ENCODE measurements at places on chromosomes 5 and 9.

- DNase-seq, result no peak
These were observed 91.9 kb upstream of the ITGA2 start for GRCh38 chr5:52897238-52897614.

DNA sequence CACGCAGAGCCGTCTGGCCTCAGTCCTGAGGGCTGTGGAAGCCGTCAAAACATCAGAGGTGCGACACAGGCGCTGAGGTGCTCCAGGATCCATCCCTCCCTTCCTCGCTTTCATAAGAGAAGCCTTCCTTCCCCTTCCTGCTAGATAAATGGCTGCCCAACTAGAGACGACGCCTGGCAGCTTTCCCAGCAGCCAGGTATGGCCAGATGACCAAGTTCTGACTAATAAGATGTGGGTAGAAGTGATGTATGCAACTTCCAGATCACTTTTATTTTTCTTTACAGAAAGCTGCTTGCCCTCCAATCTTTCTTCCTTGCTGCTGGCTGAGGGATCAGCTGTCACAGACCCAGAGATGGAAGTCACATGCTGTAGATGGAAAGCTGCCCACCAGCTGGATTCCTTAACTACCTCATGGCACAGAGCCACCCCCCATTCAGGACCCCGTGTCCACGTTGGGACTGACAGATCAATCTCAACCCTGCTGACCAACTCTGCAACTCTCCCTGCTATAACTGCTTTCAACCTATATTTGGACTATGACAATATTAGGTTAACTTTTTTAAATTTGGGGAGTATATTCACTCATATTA lies 8.8 kb downstream of the MAPK9 start:
- no peak for DNase-seq

GRCh38 chr5:109753279-109753678 lies 63.6 kb downstream of the MAN2A1 start:
- DNase-seq, result no peak

DNA sequence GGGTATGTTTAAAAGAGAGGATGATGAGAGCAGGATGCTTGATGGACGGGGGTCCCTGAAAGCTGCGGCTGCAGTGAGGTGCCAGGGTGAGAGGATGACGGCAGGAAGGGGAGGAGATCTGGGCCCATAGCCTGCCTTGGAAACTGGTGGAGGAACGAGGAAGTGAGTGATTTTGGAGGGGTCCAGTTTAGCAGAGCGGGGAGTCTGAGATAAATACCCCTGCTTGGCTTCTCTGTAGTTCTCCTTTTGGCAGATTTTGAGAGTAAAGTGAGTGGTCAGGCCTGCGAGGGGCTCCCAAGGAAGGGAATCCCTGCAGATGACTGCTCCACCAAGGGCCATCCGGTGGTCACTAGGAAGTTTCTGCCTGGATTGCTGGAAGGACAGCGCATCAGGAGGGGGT lies 98.5 kb upstream of the PTCH1 start:
- no peak for DNase-seq
